ENCODE measurements at places on chromosomes 2 and 18.

DNA sequence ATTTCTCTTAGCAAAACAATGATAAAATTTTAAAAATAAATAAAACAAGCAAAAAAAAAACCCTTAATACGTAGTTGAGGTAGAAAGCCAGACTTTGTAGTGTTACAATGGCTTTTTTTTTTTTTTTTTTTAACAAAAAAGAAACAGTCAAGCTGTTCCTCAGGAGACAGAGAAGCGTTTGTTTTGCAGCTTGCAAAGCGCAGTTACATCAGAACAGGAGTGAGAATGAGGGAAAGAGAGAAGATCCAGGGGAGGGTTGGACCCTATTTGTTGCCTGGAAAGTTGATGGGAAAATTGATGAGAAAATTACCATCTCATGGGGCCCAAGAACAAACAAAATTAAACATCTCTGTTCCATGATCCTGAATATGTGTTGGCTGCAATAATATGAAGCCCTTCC lies 146.5 kb downstream of the NETO1 start:
- no peak for DNase-seq

DNA sequence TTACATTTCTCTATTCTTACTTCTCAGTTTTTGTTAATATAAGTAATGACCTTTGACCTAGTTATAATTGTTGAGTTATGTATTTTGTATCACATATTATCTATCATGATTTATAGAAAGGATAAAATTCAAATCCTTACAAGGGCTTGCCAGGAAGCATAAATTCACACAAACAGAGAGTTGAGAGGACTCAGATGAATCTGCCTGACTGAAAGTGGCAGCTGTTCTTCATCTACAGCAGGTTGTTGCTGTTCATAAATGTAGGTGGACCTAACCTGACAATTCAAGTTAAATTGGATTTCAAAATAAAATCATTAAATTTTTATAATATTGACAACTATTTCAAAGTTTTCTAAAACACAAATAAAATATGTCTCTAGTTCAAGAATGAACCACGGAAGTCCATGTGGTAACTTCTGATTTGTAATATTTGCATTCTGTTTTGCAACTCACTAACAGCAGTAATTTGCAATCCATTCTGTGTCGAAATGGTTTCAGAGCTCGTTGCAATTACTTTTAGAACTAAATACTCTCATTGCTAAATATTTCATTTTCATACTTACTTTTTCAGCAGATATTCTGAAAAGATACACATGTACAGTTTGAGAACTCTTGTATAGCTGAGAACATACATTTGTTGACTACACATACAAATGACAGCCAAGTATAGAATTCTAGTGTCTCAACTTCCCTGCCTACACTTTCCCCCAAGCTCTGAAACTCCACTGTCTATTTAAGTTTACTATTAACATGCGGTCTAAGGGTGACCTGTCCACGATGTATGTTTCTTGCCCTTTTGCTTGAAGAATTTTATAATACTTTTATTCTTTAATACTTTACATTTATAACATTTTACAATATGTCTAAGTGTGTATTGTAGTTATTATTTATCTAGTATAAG lies 25.7 kb downstream of the SCN7A start:
- DNase-seq = no peak

DNA sequence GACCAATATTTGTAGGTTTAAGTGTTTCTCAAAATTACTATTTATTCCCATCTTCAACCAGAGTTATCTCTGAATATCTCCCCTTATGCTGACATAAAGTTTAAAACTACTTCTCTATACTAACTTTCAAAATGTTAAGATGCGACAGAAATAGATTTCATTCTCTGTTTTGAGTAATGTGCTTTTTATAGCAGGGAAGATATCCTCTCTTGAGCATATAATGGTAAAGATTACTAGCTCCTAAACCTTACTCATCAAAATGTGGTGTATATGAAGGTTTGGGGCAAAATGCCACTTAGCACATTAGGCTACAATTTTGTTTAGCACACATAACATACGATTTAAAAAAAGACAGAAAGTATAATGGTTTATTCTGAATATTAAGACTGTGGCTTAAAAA lies 54.4 kb downstream of the CWC22 start:
- DNase-seq = no peak

DNA sequence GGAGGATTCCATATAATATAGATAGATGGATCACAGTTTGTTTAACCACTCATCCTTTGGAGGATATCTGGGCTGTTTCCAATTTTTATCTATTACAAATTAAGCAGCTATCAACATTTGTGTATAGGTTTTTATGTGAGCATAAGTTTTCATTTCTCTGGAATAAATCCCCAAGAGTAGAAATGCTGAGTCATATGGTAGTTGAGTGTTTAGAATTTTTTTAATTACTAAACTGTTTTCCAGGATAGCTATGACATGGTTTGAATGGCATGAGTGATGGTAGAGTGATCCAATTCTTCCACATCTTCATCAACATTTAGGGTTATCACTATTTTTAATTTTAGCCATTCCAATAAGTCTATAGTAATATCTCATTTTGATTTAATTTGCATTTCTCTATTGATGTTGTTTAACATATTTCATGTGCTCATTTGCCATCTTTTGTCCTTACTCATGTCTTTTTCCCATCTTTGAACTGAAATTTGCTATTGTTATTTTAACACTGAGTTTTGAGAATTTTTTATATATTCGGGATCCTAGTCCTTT lies 31.4 kb downstream of the ABCB11 start:
- no peak for DNase-seq

- peak; percentile 58 for DNase-seq
Observed at GRCh38 chr2:130873700-130874346, 37.1 kb downstream of the ARHGEF4 start.

DNA sequence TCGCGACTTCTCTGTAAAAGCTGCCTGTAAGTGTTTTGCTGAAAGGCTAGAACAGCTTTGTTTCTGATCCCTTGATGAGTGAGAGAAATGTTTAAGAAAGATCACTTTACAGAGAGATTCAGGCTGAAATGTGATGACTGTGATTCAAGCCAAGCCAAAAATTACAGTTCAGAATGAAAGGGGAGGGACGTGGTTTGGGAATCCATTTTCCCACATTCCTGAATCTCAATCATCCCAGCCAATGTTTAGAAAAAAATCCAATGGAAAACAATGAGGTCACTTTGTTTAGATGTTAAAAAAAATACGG lies 416.7 kb downstream of the ARHGAP15 start:
- DNase-seq = no peak

DNA sequence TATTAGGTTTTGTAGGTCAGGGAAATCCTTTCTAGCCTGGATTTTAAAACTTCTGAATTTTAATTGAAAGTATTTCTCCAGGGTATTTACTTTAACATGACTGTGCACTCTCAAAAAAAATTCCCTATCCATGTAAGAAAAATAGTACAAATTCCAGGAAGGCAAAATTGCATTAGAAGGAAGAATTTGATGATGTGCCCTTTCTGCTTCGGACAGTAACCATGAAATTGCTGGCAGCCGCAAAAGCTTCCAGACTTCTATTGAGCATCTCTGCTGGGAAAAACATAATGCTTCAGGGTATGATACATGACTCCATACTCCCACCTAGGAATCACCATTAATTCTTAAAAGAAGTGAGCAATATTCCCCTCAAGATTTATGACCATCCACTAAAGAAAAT lies 17.2 kb upstream of the KLF7 start:
- no peak for DNase-seq

- DNase-seq = no peak
Observed at GRCh38 chr2:163600801-163601200, 135.0 kb downstream of the FIGN start.

GRCh38 chr2:118146315-118147283 lies 58.3 kb downstream of the INSIG2 start:
- no peak for DNase-seq

- no peak for DNase-seq
Observed at GRCh38 chr2:52473526-52473925, 1294.1 kb upstream of the CHAC2 start.

Data from lower lobe of right lung (tissue), 2 donors.